IPS-NIHi11 (cell line): ENCODE measurements at places on chromosomes 3 and 15.
A peak's percentile ranks its signal among the peaks of the same experiment; 100 is the strongest.

DNA sequence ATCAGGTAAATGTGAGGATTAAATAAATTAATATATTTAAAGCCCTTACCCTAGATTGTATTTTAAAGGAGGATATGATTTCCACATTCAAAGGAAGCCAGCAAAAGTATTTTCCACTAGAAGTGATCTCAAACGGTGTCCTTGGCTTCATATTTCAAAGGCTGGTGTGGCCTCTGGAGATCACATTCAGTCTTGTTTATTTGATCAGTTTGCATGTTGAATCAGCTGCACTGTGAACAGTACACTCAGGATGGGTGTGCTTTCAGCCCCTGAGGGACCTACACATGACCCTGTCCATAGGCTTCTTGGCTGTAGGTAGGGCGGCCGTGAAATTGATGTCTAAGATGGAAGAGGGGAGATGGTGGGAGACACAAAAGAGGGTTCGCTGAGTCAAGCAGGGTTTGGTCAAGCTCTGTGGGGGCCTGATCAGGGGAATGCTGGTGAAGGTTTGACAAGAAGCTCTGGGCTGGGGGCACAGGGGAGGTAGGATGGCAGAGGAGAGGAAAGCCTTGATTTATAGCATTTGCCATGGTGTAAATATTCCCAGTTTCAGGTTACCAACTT lies 21.9 kb downstream of the CYP8B1 start:
- DNase-seq = no peak

DNA sequence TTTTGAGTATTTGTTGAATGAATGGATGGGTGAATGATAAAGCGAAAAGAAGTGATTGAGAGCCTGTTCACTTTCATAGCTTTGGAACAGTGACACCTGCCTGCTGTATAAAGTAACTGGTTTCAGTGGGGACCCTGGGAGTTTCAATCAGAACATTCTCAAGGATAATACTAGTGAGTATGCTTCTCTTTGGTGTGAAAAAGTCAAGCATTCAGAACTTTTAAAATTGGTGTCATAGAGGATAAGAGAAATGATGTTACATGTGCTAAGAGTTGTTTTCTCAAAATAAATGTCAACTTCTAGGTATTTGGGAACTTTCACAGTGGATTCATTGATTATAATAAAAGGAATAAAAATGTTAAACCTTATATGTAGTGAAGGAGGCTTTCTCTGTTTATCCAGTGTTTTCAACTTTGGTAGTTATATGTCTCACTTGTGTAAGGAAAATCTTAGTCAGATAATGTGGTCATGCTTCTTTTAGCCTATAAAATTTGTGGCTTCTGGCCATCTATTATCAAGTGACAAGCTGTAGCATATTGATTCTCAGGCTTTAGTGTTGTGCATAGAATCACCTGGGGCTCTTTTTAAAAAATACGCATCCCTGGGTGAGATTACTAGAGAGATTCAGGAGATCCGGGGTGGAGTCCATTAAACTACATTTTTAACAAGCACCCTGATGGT lies 11.9 kb downstream of the LRCH3 start:
- DNase-seq = no peak

DNA sequence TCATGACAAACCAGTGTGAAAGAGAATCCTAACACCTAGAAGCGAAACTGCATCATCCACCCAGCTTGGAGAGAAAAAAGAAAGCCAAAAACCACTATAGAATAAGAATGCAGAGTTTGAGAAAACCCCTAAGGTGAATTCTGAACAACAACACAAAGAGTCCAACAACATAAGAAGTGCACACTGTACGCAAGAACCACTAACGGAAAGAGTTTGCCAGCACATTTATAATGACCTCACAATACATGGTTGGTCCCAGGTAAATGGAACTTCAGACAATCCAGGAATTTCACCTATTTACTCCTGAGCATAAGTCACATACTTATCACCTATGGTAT lies 128.3 kb upstream of the BHLHE40 start:
- DNase-seq = no peak

- no peak for DNase-seq
Observed at GRCh38 chr15:51367322-51367976, 26.0 kb downstream of the GLDN start.

GRCh38 chr3:46356909-46357308 lies 3.0 kb downstream of the CCR2 start:
- no peak for DNase-seq

DNA sequence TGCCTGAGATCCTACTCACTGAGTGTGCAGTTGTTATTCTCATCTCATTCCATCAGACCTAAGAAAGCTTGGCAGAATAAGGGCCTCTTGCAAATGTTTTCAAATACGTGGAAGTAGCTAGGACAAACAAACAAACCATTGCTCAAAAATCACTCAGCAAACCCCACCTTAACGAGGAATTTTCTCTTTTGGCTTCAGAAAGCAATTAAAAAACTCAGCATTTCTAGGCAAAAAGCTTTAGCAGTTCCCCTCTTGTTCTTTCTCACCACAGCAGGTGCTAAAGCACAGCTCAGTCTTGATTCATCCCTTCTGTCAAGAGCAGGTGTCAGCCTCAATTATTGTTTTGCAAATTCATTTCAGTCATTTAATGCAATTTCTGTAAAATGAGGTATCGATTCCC lies 58.6 kb upstream of the NUDT16 start:
- DNase-seq = no peak

- no peak for DNase-seq
Observed at GRCh38 chr3:80994085-80994665, 767.3 kb downstream of the GBE1 start.

DNA sequence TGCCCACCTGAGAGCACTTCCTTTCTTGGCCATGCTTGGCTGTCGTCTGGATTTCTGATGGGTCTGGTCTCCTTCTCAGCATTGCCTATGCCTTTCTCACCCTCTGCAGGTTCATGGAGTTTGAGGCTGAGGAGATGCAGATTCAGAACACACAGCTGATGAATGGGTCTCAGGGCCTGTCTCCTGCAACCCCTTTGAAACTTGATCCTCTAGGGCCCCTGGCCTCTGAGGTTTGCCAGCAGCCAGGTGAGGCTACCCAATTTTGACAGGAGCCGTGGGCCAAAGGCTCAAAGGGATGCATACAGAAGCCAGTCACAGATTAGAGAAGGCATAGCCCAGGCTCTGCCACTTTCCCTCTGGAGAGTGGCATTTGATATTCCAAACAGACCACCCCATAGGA lies 10.5 kb downstream of the NUTM1 start:
- DNase-seq = peak; percentile 26
